ENCODE measurements at places on chromosomes 6 and 20. TPM values are rescaled to one million over a fixed set of nuclear protein-coding genes. Genes with fewer than 3 reads are reported as not detected.

PCSK2 gene
- not detected for total RNA-seq

AKAP12 gene
- 198 TPM for total RNA-seq

GCNT2 gene
- 0.19 TPM for total RNA-seq

KHDRBS2 gene
- not detected for total RNA-seq

LPIN3 gene
- 7.9 TPM for total RNA-seq

MYCT1 gene
- total RNA-seq: 22.2 TPM

ADGB gene
- total RNA-seq: not detected

CYP21A2 gene
- 0.19 TPM for total RNA-seq

SAMD5 gene
- under 0.01 TPM for total RNA-seq

ZBP1 gene
- not detected for total RNA-seq

SPTLC3 gene
- 3.1 TPM for total RNA-seq

DUSP15 gene
- total RNA-seq: not detected

EPPIN gene
- total RNA-seq: not detected

EIF6 gene
- total RNA-seq: 187 TPM

NFKBIL1 gene
- 19.7 TPM for total RNA-seq

GPR6 gene
- total RNA-seq: not detected

ADGRF5 gene
- 43.1 TPM for total RNA-seq

EPB41L1 gene
- total RNA-seq: 11.1 TPM

C20orf141 gene
- total RNA-seq: not detected

IBTK gene
- 45.7 TPM for total RNA-seq

TFAP2A gene
- not detected for total RNA-seq

BPIFB1 gene
- not detected for total RNA-seq

HRH3 gene
- total RNA-seq: not detected

GLP1R gene
- total RNA-seq: under 0.01 TPM

MAFB gene
- under 0.01 TPM for total RNA-seq

TNFRSF21 gene
- 9.4 TPM for total RNA-seq

LZTS3 gene
- total RNA-seq: 8.2 TPM

ACAT2 gene
- total RNA-seq: 34.3 TPM

PRSS16 gene
- total RNA-seq: 0.19 TPM

OR2B6 gene
- not detected for total RNA-seq

CTSZ gene
- total RNA-seq: 156 TPM

ID4 gene
- total RNA-seq: 27.0 TPM

CALHM5 gene
- total RNA-seq: 17.2 TPM

AVP gene
- not detected for total RNA-seq

BIRC7 gene
- under 0.01 TPM for total RNA-seq

GFOD1 gene
- total RNA-seq: 6.5 TPM

PRR18 gene
- not detected for total RNA-seq

ETV7 gene
- 2.0 TPM for total RNA-seq

CITED2 gene
- 113 TPM for total RNA-seq

RNF182 gene
- total RNA-seq: 9.0 TPM

FAM83C gene
- under 0.01 TPM for total RNA-seq

MYBL2 gene
- total RNA-seq: 20.1 TPM

SPATA25 gene
- 0.28 TPM for total RNA-seq

COX7A2 gene
- 184 TPM for total RNA-seq

PPP1R16B gene
- total RNA-seq: 2.0 TPM

NTSR1 gene
- under 0.01 TPM for total RNA-seq

DSP gene
- 27.3 TPM for total RNA-seq

All from regular cardiac myocyte (primary cell).